ENCODE measurements at places on chromosomes 11 and 22.

DNA sequence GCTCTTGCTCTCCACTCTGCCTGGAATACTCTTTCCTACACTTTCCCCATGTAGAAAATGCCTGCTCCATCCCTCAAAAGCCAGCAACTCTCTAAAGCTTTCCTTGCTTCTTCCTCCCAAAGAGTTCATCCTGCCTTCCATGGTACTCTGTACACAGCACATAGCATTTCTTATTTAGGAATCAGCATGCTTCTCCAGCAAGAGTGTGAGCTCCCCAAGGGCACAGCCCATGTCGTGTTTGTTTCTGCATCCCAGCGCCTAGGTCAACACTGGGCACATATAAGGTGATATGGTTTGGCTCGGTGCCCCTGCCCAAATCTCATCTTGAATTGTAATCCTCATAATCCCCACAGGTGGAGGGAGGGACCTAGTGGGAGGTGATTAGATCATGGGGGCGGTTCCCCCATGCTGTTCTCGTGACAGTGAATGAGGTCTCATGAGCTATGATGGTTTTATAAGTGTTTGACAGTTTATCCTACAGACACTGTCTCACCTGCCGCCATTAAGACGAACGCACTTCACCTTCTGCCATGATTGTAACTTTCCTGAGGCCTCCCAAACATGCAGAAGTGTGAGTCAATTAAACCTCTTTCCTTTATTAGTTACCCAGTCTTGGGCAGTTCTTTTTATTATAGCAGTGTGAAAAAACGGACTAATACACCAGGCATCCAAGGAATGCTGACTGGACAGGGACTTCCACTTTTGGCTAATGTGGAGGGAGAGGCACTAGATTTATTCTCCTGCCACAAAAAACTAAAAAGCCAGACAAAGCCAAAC, 8.2 kb downstream of the VPS37C start:
- DNase-seq: no peak

DNA sequence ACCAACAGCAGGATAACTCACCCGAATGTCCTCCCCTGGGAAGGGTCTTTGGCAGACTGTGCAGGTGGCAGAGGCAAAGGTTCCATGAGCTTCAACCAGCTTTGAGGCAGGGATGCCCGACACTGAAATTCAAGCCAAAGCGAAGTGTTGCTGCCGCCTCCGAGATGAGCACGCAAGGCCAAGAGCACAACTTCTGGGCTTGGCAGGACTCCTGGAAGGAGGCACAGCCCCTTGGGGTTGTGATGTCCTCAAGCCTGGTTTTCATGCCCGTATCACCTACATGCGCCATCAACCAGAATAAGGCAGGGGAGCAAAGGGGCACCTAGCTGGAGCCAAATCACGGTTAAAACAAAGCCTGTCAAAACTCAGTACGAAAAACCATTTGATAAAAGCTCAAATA, 5.7 kb downstream of the SIRT3 start:
- DNase-seq: no peak

DNA sequence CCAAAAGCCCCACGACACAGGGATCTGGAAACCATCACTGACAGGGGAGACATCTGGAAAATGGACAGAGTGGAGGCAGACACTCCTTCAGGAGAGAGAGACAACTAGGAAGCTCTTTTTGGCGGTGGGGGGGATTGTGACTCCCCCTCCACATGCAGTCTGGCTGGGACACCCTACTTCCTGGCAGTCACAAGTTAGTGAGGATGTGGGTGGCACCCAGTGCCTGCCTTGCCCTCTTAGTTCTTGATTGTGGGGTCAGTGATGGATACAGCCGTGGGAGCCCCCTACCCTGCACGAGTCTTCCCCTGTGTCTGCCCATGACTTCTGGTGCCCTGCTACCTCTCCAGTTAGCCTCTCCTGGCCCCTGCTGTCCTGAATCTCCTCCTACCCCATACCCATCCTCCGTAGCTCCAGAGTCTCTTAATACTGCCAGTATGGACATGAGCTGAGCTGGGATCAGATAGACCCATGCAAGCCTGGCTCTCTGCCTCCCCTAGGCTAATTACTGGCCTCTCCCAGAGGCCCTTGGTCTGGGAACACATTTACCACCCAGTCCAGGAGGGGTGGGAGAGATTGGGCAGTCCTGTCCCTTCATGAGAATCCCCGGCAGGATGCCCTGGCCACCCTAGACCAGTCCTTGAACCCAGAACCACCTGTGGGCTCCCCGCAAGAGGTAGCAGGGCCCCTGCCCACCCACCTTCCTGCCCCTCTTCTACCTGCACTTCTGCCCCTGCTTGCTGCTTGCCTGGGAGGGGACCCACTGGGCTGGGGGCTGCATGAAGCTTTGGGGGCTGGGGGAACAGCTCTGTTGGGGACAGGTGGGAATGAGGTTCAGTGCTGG, 22.8 kb downstream of the RHBDD3 start:
- no peak for DNase-seq

DNA sequence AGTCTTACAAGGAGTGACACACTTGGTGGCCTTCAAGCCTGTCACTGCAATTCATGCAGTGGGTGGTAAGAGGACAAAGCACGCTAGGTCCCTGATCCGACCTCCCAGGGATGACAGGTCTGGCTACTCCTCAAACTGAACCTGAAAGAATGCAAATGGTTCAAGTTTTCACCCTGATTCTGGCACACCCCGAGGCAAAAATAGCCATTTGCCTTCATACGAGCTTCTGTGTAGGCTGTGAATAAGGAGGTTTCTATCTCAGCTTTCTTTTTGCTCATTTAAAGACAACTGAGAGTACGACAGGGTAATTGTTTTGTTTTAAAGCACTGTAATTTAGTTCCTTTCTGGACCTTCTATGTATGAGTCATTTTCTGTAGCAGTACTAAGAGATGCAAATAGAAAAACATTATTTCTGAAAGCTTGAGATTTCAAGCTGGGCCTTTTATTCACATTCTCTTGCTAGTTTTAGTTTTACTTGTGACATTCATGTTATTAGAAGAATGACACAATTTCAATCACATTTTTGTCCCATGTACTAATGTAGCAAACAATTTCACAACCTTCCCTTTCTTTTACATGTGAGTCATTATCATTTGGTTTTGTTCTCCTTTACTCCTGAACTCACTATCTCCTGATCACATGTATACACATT, 56.6 kb upstream of the FDX1 start:
- DNase-seq: no peak

GRCh38 chr11:115126092-115126491, 378.1 kb downstream of the CADM1 start:
- no peak for DNase-seq

GRCh38 chr11:36540998-36541397, 26.8 kb upstream of the RAG1 start:
- DNase-seq: no peak

GRCh38 chr11:107478922-107479321, 21.3 kb upstream of the CWF19L2 start:
- no peak for DNase-seq

DNA sequence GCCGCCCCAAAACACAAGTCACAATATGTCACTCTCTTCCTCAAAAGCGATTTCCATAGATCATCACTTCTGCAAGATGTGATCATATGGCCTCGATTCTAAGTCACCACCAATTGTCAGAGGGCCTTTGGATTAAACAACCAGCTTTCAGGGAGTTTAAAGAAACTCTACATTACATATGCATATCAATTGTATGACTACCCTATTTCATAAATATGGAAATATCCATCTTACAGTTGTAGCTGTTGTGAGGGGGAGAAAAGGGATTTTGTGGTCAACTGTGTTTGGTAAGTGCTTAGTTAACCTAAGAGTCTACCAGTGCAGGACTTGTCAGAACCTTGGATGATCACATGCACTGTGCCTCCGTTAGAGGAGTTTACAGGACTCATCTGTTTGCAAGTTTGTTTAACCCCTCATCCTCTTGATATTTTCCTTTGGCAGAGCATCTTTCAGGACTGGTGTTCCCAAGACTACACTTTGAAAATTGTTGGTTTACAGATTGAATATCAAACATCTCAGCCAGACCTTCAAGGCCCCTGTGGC, 99.9 kb downstream of the CHST1 start:
- DNase-seq: no peak

DNA sequence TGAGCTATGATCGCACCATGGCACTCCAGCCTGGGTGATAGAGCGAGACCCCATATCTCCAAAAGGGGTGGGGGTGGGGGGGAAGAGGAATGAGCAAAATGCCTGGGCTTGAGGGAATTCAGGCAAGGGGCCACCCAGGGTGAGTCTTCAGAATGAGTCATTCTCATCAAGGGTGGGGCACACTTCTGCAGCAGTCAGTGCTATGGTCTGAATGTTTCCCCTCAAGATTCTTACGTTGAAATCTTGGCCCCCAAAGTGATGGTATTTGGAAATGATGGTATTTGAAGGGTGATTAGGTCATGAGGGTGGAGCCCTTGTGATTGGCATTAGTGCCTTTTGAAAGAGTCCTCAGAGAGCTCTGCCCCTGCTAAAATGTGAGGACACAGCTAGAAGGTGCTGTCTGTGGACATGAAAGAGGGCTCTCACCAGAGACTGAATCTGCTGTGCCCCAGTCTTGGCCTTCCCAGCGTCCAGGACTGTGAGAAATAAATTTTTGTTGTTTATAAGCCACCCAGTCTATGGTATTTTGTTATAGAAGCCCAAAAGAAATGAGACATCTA, 86.4 kb upstream of the THY1 start:
- no peak for DNase-seq

DNA sequence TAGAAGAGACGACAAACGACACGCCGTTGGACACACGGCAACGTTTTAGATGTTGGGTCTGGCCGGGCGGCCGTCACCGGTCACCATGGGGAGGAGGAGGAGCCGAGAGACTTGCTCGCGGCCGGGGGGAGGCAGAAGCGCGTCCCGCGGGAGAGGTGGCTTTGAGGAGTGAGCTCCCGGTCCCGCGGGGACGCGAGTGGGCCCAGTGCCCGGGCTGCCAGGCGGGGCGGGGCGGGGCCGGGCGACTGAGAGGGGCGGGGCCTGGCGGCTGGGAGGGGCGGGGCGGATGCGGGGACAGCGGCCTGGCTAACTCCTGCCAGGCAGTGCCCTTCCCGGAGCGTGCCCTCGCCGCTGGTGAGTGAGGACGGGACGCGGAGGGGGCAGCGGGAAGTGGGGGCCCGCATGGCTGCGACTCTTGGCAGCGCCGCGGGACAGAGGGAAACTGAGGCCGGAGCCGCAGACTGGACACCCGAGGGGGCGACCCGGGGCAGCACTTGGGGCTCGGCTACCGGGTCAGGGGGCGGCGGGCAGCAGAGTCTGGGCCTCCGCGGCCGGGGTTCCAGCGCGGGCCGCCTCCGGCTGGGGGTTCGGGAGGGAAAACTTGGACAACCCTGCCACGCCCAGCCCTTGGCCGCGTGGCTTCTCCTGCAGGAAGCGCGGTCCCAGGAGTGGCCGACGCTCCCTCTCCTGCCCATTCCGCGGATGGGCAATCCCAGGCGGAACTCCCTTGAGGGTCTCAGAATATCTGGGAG, at the start of gene TSPO:
Gene TSPO (plus strand): TSS at position 309 of the 752 bp plus-strand sequence. CDS start 7,680 bp downstream, outside the sequence.
- peak; percentile 31 for DNase-seq

- no peak for DNase-seq
These were observed 589 bp upstream of the NDUFC2 start for GRCh38 chr11:78080084-78080817.

GRCh38 chr11:12799334-12799835, 125.2 kb downstream of the TEAD1 start:
- DNase-seq: no peak

DNA sequence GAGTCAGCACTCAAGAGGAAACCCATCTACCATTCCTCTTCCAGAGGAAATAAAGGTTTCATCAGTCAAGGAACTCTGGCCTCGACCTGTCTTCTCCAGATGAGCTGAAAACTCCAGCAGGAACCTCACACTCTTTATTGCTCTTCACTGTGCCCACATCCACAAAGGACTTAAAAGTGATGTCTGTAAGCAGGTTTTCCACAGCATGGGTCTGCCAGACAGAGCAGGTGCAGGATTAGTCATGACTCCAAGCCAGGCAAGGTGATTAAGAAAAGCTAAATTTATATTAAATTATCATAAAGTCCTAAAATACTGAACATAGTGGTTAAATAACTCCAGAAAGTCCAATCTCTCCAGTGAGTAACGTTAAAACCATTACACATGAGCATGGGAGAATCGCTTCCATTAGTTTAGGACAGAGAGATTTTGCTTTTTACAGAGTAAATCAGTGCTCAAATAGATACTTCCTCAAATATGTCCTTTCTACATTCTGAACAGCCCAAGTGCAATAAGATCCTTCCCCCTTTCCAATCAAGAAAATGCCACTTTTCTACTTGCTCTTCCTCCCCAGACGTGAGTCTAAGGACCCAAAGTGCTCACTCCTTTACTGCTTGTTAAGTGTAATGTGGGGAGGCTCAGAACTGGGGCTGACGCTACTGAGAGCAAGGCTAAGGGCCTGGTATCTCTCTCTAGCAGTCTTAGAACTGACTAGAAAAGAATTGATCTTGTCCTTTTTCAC, 10.7 kb upstream of the CKAP5 start:
- no peak for DNase-seq

DNA sequence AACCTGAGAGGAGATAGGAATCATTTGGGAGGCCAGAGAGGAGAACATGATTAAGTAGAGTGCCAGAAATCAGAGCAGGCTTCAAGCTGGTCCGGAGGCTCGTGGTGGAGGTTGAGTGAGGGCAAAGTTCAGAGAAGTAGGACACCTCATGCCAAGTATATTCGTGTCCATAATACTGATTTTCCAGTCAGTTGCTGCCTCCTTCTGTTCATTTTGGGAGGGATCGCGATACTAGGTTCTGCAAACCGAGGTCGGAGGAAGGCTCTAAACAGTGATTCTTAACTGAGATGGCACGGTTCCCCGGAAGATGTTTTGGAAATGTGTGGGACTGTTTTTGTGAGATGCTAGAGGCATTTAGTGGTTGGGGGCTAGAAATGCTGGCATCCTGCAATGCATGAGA, 13.6 kb upstream of the CD3E start:
- DNase-seq: no peak

DNA sequence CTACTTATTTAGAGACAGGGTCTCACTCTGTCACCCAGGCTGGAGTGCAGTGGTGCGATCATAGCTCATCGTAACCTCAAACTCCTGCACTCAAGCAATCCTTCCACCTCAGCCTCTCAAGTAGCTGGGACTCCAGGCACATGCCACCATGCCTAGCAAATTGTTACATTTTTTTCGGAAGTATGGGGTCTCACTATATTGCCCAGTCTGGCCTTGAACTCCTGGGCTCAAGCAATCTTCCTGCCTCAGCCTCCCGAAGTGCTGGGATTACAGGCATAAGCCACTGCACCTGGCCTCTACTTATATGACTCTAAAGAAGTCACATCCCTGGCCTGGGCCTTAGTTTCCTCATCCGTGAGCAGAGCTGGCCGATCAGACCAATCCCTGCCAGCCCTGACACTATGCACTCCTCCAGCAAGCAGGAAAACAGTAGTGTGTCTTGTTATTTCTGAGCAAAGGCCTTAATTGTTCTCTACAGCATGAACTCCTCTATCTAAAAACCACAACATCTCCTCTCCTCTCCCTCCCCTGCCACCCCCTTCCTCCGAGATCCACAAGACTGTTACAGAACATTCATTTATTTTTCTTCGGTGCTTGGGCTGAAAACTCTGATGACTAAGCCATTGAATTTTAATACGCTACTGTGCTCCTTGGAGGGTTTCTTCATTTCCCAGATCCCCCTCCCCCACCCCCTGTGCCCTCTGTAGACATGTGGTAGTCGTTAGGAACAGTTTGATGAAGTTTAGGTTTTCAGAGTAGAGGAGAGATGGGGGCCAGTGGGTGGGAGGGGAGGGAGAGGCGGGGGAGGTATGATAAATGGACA, 91.5 kb downstream of the ABTB2 start:
- DNase-seq: no peak

All from stimulated activated CD4-positive, alpha-beta T cell treated with anti-CD3 and anti-CD28 coated beads, Interleukin-15, amount 100 ng/mL, for 1 hour (primary cell).